Stimulated activated CD8-positive, alpha-beta memory T cell treated with anti-CD3 and anti-CD28 coated beads, Interleukin-7, amount 100 ng/mL, for 1 hour (primary cell): ENCODE measurements at places on chromosomes 13 and 19.

DNA sequence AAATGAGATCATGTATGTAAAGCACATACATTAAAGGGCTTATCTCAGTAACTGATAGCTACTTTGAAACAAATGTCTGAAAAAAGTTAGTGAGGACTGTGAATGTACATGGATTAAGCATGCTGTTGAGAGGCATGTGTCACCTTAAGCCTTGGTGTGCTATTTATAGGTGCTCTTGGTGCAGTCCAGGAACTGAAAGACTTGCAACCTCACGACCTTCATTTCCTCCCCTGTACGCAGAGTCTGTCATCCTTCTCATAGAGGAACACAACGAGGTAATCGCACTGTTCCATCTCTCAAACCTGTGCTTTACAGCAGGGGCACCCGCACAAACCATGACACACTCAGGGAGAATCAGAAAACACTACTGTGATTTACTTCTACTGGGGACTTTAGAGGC, 65.6 kb downstream of the UFM1 start:
- no peak for DNase-seq

DNA sequence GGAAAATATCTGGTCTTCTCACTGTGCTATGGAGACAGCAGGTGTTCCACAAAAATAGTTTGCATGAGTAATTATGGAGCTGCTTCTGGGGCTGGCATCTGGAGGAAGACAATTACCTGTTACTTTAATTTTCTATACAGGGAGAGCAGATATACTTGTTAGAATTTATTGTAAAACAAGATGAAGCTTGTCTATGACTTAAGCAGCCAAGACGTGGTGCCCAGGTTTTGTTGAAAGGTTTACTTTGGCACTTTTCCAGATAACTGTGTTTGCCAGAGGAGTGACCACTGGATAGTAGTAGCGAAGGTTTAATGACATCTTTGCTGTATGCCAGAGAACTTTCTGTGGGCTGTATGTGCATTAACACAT, 134.5 kb upstream of the KL start:
- DNase-seq: no peak

DNA sequence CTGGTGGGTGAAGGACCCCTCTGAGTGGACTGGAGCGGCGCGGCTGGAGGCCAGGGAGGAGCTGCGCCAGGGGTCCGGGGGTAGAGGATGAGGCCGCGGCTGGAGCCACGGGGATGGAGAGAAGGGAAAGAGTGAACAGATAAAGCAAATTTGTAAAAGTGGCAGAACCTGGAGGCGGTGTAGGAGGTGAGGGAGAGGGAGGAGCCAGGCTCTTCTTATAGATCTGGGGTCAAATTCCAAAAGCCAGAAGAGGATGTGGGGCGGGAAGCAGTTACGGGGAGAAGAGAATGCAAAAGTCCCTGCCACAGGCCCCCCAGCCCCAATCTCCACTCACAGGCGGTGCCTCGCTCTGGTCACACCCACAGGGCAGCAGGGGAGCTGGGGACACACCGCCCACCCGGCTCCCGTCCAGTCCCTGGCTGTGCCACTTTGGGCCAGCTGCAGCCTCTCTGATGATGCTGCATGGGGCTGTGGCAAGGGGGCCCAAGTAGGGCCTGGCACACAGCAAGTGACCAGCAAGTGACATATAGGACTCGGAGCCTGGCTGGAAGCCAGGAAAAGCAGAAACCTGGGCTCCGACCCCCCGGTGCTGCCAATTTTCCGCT, 11.1 kb downstream of the LRRC4B start:
- no peak for DNase-seq

GRCh38 chr19:30629086-30629485, 256.9 kb downstream of the ZNF536 start:
- DNase-seq: no peak

GRCh38 chr19:54804571-54804970, 1.2 kb downstream of the KIR2DL4 start:
- no peak for DNase-seq

DNA sequence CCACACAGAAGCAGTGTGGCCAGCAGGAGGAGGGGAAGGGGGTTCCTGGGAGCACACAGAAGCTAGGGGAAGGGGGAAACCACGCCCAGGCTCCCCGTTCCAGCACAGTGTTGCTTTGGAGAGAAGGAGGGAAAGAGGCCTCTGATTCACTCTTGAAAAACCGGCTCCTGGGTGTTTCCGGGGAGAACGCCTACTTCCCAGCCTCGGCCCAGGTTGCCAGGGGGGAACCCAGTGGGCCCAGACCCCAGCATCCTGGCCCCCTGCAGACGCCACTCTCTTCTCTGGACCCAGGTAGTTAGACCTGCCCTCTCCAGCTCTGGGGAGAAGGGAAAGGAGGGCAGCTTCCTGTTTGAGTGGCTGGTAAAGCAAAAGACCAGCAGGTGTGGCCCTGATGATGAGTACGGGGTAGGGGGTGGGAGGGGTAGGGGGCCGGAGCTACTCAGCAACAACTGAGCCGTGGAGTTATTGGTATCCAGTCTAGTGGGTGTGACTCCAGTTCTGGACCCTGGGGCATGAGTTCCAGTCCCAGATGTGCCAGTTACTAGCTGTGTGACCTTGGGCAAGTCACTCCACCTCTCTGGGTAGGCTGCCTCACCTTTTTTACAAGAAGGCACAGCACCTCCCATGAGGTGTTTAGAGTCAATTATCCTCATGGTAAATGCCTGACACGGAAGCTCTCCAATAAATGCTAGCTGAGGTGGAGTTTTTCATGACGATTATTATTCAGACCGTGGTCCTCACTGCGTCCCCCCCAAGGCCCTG, 836 bp downstream of the GIPC1 start:
- DNase-seq: no peak

DNA sequence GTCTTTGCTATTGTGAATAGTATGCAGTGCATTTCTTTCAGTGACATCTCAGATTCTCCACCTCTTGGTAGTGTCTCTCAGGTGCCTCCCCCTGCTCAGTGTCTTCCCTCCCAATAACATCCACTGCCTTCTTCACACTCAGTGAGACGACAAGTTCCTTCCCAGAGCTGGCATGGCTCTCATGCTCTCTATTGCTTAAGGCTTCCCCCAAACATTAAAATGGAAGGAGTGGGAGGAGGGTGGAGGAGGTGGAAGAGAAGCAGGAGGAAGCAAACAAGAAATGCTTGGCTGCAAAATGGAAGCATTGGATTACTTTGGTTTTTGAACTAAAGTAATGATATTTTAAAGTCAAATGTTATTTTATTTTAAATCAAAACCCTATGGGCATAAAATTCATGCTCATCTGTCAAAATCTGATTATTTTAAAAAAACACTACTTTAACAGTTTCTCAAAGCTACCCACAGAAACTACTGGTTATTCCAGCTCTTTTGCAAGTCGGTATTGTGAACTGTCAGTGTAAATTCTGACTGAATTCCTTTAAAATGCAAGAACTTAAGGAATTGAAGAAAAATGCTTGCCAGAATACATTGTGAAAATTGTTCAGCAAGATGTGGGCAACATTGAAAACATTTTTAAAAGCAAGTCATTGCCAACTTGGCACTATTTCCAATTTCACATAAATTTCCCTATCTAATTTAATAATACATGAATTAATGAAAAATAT, 727.6 kb upstream of the ARGLU1 start:
- DNase-seq: no peak

GRCh38 chr13:94331281-94331680, 148.2 kb downstream of the DCT start:
- DNase-seq: no peak

- DNase-seq: no peak
These were observed 383.4 kb downstream of the IRS2 start for GRCh38 chr13:109403012-109403421.

- DNase-seq: no peak
These were observed 95.1 kb downstream of the KATNAL1 start for GRCh38 chr13:30212256-30212655.

GRCh38 chr13:23799945-23800344, 89.3 kb downstream of the MIPEP start:
- no peak for DNase-seq

DNA sequence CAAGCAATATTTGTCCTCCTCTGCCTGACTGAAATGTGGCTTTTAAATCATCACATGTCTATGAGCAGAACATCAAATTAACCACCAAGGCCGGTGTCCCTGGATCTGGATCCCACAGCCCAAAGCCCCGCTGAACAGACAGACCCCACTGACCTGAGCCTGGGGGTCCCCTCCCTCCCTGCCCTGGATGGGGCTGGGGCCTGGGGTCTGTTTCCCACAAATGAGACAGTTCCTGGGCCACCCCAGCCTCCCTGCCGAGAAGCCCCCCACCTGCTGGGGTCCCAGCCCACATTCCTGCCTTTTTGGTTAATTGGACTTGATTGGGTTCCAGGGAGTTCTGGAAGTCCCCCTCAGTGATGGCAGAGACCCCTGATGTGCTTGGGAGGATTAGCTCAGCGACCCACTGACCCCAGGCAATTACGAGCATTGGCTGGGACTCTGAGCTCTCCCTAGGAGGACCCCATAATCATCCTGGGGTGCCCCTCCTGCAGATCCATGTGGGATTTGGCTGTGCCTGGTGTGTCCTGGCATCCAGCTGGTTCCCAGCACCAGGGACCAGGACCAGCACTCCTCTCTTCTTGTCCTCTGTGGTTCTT, 19.4 kb upstream of the CPAMD8 start:
- DNase-seq: no peak

DNA sequence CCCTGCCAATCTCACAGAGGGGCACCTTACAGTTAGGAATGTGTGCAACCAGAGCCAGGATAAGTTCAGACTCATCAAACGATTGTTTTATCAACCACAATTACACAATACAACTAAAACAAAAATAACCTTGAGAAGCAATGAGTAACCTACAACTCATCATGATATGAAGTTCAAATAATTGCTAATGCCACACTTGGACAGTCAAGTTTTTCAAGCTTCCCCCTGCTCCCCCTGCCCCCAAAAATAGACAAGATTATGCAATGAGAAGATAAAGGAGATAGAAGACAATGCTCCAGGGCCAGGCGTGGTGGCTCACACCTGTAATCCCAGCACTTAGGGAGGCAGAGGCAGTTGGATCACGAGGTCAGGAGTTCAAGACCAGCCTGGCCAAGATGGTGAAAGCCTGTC, 13.6 kb upstream of the KPNA3 start:
- DNase-seq: no peak

DNA sequence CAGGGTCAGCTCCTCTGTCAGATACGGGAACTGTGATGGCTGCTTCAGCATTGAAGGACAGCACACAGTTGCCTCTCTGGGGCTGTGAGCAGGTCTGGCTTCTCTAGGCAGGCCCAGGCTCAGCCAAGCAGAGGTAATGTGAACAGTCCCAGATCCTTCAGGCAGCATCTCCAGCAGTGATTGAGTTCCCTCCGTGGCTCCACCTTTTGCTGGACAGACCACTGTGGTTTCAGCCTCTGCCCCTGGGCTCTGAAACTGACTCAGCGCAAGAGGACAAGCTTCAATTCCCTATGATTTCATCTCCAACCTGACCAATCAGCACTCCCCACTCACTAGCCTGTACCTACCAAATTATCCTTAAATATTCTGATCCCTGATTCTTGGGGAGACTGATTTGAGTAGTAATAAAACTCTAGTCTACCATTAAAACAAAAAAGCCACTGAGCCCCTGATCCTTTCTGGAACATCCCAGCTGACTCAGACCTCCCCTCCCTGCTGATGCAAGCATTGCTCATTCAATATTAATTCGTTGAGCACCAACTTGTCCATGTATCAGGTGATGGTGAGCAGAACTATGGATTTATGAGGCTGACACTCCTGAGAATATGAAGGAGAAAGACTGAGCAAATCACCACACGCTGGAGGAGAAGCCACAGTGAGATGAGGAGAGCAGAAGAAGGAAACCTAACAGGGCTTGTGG, 16.7 kb downstream of the GSX1 start:
- DNase-seq: no peak

DNA sequence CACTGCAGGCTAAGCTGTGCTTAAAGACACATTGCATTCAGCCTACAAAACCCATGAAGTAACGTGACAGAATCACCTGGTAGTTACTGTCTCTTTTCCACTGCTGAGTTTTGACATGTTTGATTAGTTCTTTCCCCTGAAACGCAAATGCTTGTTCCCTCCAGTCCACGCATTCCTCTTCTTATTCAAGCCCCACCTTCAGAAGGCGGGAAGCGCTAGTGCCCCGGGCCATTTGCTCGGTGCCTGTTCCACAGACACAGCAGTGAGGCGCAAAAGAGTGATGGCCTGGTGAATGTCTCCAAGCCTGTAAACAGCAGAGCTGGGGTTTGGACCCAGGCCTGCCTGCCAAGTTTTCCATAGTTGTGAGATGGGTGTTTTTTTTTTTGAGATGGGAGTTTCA, 10.9 kb downstream of the ACP4 start:
- no peak for DNase-seq

DNA sequence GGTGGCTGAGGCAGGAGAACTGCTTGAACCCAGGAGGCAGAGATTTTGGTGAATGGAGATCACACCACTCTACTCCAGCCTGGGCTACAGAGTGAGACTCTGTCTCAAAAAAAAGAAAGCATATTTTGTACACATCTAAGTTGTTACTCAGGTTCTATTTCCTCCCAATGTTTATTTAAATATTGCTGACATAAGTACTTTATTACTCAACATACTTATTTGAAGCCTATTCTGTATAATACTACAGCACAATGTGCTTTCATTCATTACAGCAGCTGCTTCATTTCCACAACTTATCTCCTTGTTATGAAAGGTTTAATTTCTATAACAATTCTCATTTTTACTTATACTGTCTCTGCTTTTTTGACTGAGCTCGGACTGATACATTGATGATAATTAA, 495.7 kb downstream of the SLITRK1 start:
- no peak for DNase-seq

GRCh38 chr13:91714855-91715254, 316.4 kb downstream of the GPC5 start:
- no peak for DNase-seq

DNA sequence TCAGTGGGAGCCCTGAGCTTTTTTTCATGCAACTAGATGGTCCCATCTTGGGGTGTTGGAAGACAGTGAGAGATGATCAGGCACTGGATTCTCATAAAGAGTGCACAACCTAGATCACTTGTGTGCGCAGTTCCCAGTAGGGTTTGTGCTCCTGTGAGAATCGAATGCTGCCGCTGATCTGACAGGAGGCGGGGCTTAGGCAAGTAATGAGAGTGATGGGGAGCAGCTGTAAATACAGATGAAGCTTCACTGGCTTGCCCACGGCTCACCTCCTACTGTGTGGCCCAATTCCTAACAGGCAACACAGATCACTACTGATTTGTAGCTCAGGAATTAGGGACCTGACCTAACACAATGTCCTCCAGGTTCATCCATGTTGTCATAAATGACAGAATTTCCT, 43.6 kb upstream of the UBAC2 start:
- DNase-seq: no peak

GRCh38 chr13:19150712-19151228, 30.9 kb downstream of the TUBA3C start:
- DNase-seq: no peak
